ENCODE measurements at places on chromosomes 4 and X.

DNA sequence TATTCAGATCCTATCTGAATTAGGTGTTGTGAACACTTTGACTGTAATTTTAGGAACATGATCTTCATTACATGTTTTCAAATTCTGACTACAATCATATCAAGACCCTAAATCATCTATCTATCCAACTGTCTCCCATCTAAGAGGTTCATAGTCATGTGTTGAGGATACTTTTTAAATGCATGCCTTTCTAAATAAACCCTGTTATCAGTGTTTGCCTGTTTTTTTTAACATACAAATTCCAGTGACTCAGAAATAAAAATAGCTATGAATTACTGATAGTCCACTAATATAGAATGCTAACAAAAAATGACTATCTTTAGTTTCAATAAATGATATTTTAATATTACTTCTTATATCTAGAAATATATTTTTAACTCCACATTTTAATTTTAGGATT, 8.0 kb downstream of the RAB28 start:
- DNase-seq = no peak

DNA sequence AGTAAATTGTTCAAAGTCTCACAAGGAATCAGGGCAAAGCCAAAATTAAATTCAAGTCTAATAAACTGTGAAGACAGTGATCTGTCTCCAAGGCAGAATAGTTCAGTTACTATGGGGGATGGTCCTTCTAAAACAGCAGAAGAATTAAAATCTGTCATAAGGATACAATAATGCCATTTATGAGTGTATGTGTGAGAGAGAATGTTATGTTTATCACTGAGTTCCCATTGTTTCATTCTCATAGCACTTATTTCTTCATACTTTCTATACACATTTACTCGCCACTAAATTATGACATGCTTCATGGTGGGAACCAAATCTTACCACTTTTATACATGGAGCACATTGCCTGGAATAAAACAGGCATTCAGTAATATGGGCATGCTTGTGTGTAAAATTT, 102.5 kb downstream of the AMMECR1 start:
- DNase-seq = no peak

DNA sequence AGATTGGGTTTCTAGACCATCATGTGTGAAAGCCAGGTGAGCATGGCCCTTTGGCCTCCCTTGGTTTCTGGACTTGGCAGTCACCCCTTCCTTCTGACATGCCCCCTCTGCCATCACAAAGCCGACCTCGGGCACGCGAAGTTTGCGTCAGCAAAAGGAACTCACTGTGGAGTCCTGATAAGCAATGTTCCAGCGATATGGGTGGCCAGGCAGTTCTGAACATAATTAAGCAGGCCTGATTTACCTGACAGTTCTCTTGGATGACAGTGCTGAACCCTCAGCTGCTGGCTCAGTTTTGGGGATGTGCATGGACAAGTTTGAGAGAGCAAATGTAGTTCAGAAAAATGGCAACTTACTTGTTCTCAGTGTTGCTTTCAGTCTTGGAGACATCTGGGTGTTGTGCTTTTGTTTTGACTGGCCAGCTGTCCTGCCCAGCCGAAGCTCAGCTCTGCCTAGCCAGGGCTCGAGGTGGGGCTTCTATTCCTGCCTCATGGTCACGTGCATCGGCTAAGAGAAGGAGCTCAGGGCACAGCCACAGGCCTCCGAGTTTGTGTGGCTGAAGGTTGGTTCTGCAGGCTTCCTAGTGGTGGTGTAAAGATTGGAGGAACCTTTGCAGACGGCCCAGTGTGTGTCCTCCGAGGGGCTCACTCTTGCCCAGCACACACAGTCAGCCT, 78.3 kb downstream of the CLDN34 start:
- DNase-seq = no peak

DNA sequence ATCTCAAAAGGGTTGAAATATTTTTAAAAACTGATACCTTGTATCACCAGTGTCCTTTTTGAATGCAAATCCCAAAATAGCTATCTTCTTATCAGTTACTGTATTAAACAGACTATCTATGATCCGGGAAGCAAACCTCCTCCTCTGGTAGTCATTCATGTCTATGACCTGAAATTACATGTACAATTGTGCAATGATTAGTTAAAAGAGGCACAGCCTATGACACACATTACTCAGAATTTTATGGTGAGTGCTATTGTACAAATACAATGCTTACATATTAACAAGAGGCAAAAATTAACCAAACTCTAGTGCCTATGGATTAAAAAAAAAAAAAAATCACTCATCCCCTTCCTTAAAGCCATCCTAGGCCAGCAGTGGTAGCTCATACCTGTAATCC, 21.7 kb downstream of the UGDH start:
- no peak for DNase-seq

DNA sequence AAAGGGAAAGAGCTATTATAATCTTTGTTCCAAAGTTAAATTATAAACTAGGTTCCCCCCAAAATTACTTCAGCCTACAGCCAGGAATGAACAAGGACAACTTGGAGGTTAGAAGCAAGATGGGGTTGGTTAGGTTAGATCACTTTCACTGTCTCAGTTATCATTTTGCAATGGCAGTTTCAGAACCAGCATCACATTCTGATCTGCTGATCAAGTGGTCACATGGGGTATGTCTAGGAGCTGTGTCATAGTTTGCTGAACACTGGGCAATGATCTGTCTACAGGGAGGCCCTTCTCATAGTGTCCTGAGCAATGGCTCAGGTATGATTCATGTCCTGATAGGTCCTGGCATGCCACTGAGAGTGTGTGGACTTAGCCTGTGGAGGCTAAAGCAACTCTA, 41.6 kb upstream of the XIAP start:
- DNase-seq = no peak

Measured in Kasumi-1 (cell line).